ENCODE measurements at places on chromosomes 2 and 18.

DNA sequence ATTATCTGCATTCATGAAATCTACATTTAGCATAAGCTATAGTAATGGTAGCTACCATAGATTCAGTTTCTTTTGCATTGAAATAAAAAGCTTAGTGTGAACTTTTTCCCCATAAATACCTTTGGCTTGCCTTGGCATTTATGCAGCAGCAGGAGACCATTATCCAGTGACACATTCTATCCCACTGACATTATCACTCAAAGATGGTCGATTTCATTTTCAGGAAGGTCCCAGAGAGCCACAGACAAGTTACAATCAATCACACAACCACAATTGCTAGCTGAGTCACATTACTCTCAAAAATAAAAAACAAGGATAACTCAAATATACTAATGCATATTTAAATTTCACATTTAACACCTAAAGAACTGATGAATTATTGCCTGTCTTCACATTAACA lies 512.7 kb upstream of the CDH2 start:
- DNase-seq: no peak
- H3K27me3 ChIP-seq: no peaks in the 10 kb centered on the region
- H3K27ac ChIP-seq: no peak overlapping the region
- no peaks in the 10 kb centered on the region for H3K36me3 ChIP-seq
- H3K4me1 ChIP-seq: no peaks in the 10 kb centered on the region

DNA sequence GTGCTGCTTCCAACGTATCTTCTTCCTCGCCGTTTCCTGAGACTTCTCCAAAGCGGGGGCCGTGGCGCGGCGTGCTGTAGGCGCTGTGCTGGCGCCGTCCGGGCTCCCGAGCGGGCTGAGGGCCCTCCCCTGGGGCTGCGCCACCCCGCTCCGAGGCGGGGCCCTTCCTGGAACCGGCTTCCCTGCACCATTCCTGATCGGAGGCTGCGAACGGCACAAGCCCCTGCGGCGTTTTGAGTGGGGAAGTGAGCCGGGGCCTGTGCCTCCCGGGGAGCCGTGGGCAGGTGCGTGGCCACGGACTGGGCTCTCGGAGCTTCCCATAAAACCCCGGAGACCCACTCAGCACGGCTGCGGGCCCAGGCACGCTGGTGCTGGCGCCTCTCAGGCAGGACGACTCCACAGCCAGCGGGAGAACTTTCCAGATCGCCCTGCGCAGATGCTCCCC lies 74.7 kb downstream of the PSMG2 start:
- no peak overlapping the region for H3K27ac ChIP-seq
- H3K4me1 ChIP-seq: no peaks in the 10 kb centered on the region
- no peak for DNase-seq
- H3K36me3 ChIP-seq: no peaks in the 10 kb centered on the region
- no peak overlapping the region for H3K4me3 ChIP-seq

DNA sequence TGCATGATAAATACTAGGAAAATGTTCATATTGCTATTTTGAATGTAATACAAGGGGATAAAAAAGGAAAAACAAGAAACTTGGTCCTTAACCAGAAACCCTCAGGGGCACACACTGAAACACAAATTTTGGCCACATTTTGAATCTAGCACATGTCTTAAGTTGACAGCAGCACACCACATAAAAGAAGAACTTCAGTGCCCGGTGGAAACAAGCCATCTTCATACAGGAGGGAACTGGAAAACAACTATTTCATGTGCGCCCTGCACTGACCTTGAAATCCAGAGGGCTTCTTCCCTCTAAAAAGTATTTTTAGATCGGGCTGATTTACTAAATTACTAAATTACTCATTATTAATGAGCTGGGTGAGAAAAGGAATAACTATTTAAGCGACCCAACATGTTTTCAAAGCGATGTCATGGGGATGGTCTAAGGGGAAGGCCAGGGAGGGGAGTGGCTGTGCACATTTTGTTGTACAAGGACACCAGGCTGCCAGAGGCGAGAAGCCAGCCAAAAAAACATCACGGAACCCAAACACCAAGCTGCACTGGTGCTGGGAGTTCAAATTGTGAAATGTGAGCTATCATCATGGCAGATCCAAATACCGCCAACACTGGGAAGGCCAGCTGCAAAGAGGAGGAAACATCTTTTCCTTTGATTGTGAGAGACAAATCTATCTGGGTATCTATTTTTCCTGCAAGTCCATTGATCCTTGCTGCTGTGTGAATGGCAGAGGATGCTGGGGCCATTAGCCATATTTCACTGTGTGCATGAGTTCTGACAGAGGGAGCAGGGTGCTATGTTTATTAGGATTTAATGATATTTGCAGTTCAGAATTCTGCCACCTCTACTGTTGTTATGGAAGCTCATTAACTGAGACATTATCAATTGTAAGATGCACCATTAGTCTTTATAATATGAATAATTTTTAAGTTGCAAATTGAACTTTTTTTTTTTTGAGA lies 150.7 kb upstream of the LMAN1 start:
- DNase-seq: no peak
- H3K4me3 ChIP-seq: no peak overlapping the region
- H3K27ac ChIP-seq: no peak overlapping the region
- peaks cover 4% of the 10 kb centered on the region for H3K4me1 ChIP-seq

DNA sequence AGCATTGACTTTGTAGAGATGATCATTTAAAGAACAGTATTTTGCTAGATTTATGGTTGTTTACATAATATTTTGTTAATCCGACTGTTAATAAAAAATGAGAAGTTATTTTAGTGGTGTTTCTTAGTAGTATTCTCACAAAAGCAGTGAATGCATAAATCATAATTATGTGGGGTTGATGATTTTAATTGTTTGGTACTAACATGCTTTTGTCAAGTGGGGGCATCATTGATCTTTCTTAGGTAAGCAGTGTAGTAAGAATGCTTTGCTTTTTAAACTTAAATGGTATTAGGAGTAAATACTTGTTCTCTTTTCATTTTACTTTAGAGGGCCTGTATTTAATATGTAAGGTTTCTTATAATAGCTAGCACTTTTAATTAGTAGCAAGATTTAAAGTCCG lies 109.2 kb upstream of the OTX1 start:
- H3K36me3 ChIP-seq: peaks cover 3% of the 10 kb centered on the region
- no peak for DNase-seq
- no peaks in the 10 kb centered on the region for H3K27me3 ChIP-seq
- no peak overlapping the region for H3K4me3 ChIP-seq
- H3K4me1 ChIP-seq: no peaks in the 10 kb centered on the region

GRCh38 chr2:216557820-216558219 lies 59.2 kb downstream of the RPL37A start:
- DNase-seq: no peak
- H3K27me3 ChIP-seq: no peaks in the 10 kb centered on the region
- H3K4me3 ChIP-seq: no peak overlapping the region
- H3K36me3 ChIP-seq: no peaks in the 10 kb centered on the region

Measured in ascending aorta (tissue), 2 donors.